Stimulated activated CD4-positive, alpha-beta T cell treated with anti-CD3 and anti-CD28 coated beads, Interleukin-4, amount 100 ng/mL, for 1 hour (primary cell): ENCODE measurements at places on chromosomes 6 and 20.

DNA sequence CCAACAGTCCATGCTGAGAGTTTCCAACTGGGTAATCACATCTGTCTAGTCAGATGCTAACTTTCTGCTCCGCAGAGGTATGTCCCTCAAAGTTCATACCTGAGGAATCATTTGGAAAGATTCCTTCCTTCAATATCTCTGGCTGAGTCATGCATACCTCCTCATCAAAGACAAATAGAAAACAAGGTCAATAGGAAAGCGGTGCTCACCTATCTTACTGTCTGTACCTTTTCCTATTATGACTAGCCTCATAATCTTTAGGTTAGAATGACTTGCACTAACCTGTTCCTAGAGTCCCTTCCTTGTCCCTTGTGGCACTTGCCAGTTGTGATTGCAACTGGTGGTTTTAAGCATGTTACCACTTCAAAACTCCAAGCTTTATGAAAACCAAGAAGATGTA lies 78.2 kb upstream of the PTPRK start:
- no peak for DNase-seq

- DNase-seq: no peak
Measured at GRCh38 chr6:108395297-108395696, 100.4 kb downstream of the AFG1L start.

DNA sequence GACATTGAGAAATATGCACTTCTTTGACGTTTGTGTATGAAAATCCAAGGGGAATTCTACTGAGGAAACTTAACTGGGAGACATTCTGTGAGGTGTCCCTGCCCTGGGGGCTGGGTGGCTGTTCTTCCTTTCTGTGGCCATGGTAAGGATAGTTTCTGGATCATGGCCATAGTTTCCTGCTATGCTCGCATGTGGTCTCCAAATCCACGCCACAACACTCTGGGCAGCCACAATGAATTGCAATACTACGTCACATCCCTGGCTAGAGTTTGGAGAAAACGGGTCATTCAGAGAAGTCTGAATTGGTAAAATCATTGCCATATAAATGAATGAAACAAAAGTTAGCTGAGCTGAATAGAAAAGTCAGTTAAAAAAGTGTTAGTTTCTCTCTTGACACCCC lies 230.6 kb downstream of the UTRN start:
- DNase-seq: no peak

- DNase-seq: no peak
Measured at GRCh38 chr6:42616716-42617115, 52.9 kb downstream of the UBR2 start.

DNA sequence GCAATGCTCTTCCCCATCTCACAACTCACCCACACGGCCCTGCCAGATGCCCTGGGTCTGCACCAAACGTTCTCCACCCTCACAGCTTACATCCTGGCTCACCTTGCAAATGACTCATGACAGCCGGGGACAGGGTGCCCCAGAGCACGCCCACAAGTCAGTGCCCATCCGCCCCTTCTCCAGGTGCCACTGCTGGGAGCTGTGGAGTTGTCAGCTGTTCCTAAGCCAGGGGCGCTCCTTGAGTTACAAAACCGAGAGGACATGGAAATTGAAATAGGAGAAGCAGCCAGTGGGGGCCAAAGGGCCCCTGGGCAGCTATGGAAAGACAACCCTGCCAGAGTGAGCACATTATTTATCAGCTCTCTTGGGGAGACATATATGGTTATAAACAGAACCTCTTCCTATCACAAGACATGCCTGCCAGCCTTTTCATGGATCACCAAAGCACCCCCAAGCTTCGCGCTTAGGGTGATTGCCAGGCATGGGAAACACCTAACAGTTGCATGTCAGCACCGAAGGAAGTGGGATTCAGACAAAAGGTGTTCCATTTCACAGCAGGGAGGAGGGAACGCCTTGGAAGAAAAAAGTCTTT lies 236.8 kb downstream of the LY86 start:
- no peak for DNase-seq

- DNase-seq: no peak
Measured at GRCh38 chr20:25030007-25030648, 27.8 kb downstream of the ACSS1 start.

- DNase-seq: no peak
Measured at GRCh38 chr20:17843246-17844132, 125.1 kb downstream of the SNX5 start.

- no peak for DNase-seq
Measured at GRCh38 chr20:13858439-13858838, 73.6 kb downstream of the NDUFAF5 start.

GRCh38 chr6:168293636-168294530 lies 25.7 kb downstream of the DACT2 start:
- no peak for DNase-seq

DNA sequence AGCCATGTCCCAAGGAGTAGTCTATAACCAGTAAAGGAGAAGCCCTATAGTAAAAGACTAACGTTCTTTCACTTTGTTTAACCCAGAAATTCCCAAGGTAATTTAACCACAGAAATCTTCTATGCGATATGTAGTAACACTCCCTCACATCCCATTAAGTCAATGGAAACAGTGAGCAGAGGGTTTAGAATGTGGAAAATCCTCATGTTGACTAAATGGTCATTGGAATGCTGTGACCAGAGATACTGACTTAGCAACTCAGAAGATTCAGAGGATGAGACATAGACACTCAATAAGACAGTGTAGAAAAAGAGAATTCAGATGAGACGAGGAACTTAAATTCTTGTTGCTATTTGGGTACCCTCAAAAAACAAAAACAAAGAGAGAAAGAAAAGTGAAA lies 562.2 kb upstream of the NOX3 start:
- DNase-seq: no peak

DNA sequence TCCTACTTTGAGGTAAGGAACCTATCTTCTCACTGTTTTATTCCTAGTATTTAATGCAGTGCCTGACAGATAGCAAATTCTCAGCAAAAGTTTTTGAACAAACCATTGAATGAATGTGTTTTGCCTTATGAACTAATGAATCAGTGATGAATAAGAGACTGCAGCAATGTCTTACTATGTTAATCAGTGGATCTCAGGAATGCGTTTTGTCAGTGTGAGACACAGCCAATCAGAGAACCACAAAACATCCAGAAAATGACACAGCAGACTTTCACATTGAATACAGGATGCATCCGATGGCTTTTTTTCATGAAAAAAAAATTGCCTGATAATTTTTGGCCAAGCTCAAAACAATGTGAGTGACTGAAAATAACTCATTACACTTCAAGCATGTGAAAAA lies 270.5 kb downstream of the BMP2 start:
- no peak for DNase-seq

GRCh38 chr6:110255211-110255750 lies 75.1 kb downstream of the CDC40 start:
- DNase-seq: no peak

DNA sequence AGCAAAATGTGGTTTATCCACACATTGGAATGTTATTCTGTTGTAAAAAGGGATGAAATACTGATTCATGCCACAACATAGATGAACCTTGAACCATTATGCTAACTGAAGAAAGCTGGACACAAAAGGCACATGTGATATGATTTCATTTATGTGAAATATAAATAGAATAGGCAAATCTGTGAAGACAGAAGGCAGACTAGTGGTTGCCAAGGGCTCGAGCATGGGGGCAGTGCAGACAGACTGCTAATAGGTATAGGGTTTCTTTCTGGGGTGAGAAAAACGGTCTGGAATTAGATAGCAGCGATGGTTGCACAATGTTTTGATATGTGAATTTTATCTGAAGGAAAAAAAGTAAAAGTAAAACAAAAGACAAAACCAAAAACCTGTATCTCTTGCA lies 54.6 kb upstream of the FNDC1 start:
- no peak for DNase-seq

- DNase-seq: no peak
Measured at GRCh38 chr6:63507096-63507495, 65.2 kb upstream of the LOC128125822 start.
